ENCODE measurements at places on chromosomes 13 and 19.

- DNase-seq = no peak
Measured at GRCh38 chr19:45477713-45478453, 10.1 kb downstream of the FOSB start.

DNA sequence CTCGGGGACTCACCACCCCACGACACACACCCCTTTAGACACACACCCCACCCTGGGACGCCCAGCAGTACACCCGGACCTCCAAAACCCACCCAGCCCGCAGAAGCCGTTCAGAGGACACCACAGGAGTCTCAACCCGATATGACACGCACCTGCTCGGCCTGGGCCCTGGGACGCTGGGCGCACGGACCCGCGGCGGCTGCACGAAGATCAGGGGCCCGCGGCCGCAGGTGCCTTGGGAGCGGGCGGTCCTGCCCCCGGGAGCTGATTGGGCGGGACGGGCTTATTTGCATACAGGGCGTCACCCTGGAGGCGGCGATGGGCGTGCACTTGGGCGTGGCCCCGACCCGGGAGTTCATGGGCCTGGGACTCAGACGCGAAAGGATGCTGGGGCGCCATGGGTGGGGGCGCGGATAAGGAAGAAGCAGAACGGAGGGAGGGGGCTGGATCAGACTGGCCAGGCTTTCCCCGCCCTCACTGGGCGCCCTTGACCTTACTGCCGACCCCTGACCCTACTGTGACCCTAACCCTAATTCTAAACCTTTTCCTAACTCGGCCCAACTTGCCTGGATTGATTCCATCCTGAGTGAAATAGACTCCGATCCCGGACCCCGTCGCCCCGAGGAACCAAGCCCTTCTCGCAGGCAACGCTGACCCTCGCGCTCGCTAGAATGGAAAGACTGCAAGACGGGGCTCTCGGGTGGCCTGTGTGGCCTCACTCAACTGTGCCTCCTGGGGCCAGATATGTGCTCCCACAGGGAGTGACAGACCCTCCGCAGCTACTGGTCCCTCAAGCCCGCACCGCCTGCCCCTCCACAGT is at the start of gene MEF2B:
Gene MEF2B (minus strand): TSS at position 211 of the 820 bp plus-strand sequence. CDS start 19,528 bp downstream, outside the sequence.
- peak; percentile 65 for DNase-seq

DNA sequence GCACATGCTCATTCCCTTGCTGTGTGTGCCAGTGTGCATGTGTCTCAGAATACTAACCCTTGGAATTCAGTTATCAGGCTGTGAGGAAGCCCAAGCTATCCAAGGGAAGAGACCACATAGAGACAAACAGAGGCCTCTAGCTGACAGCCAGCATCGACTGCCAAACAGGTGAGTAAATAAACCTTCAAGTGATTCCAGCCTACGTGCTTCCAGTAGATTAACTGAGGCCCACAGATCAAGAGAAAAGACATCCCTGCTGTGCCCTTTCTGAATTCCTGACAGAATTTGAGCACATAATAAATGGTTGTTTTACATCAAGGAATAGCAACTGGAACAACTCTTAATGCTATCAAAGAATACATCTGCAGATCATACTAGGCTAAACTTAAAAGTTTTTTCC is 17.5 kb downstream of the ZC3H13 start:
- DNase-seq = no peak

DNA sequence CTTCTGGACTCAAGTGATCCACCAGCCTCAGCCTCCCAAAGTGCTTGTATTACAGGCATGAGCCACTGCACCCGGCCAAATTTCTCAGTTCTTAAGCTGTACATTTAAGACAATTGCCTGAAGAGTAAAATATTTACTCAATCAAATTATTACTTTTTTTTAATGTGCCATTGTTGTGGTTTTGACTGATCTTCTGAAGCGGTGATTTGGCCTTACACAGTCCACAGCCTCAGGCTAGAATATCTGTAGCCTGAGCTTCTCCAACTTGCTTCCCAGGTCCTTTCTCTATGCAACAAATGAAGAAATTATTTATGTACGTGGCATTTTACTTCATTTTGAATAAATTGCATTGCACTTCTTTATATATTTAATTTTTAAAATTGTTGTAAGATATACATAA is 281.3 kb downstream of the KLF5 start:
- DNase-seq = no peak

GRCh38 chr19:58274771-58275201 is 4.0 kb upstream of the ZNF8 start:
- no peak for DNase-seq

GRCh38 chr13:60170414-60170813 is 6.7 kb upstream of the DIAPH3 start:
- DNase-seq = no peak

GRCh38 chr13:52615812-52616211 is 26.4 kb upstream of the HNRNPA1L2 start:
- DNase-seq = no peak

- no peak for DNase-seq
Measured at GRCh38 chr19:51704626-51705025, 11.5 kb downstream of the SPACA6 start.

- DNase-seq = no peak
Measured at GRCh38 chr19:51607920-51608562, 22.2 kb downstream of the SIGLEC5 start.

GRCh38 chr13:51547425-51548176 is 36.7 kb upstream of the WDFY2 start:
- DNase-seq = no peak

- no peak for DNase-seq
Measured at GRCh38 chr19:28737021-28737895, 475.7 kb downstream of the UQCRFS1 start.

GRCh38 chr19:54661846-54662481 is 821 bp upstream of the LILRB4 start:
- DNase-seq = no peak

DNA sequence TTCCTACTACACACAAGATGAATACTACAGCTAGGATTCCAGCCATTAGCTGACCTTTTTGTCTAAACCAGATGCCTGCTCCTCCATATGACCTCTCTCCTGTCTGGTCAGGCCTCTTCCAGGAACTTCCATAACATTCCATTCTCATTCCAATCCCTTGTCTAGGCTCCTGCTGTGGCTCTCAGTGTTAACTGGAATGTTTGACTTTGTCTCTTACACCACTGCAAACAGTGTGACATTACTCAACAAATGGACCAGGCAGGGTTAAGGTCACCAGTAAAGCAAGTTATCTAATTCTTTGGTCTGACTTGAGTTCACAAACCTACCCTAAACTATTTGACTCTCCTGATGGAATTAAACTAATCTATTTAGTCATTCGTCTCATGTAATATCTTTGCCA is 2.1 kb upstream of the GPC6 start:
- DNase-seq = no peak

GRCh38 chr13:98809345-98809777 is 56.9 kb upstream of the SLC15A1 start:
- DNase-seq = no peak

DNA sequence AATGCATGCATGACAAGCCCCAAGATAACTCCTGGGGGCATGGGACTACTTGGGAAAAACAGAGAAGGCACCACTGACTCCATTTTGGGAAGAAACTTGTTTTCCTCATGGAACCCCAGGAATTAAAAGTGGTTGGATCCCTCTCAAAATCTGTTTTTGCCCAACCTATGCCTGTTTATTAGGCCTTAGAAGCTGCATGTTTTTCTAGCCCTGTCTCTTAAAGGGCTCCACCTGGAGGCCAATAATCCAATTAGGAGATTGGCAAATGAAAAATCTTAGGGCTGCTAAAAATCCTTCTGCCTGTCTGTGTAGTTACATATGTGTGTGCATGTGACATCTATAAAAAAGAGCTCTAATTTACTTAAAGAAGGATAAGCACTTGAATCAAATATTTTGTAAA is 26.9 kb downstream of the MED4 start:
- DNase-seq = no peak

- no peak for DNase-seq
Measured at GRCh38 chr19:22446605-22447004, 24.5 kb upstream of the ZNF98 start.

DNA sequence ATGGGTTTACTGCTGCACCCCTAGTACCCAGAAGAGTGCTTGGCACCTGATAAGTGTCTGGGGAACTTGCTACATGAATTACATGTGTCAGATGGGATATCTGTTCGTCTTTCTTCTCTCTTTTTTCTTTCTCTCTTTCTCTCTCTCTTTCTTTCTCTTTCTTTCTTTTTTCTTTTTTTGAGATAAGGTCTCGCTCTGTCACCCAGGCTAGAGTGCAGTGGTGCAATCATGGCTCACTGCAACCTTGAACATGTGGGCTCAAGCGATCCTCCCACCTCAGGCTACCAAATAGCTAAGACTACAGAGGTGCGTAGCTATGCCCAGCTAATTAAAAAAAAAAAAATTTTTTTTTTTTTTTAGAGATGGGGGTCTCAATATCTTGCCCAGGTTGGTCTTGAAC is 6.1 kb downstream of the CADM4 start:
- no peak for DNase-seq

GRCh38 chr19:18364826-18365528 is 21.0 kb upstream of the GDF15 start:
- DNase-seq = no peak

DNA sequence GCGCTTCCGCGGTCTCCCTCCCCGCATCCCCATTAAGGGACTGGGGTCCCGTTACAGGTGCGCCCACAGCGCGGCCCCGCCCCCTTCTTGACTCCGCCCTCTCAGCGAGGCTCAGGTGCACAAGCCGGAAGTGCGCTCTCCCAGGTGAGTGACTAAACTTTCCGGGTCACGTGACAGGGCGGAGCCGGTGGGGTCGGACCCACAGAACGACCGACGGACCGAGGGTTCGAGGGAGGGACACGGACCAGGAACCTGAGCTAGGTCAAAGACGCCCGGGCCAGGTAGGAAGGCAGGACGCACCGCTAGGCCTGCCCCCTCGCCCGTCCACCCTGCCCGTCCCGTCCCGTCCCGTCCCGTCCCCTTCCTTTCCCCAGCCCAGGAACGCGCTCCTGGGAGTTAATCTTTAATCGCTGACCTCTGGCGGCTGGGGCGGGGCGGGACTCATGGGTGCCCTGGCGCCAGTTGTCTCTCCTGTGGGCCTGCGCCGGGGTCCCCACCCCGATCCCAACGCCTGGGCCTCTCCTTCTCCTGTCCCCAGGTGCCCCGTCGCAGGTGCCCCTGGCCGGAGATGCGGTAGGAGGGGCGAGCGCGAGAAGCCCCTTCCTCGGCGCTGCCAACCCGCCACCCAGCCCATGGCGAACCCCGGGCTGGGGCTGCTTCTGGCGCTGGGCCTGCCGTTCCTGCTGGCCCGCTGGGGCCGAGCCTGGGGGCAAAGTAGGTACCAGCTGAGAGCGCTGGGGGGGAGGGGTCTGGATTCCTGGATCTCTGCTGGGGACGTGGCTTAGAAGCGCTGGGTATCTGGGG is at the start of gene CRB3:
Gene CRB3 (plus strand): TSS at position 202 of the 804 bp plus-strand sequence. CDS start 431 bp downstream, at position 633.
- DNase-seq = no peak

- DNase-seq = no peak
Measured at GRCh38 chr13:34383728-34384127, 558.3 kb upstream of the NBEA start.

GRCh38 chr13:59112221-59112718 is 1051.5 kb downstream of the DIAPH3 start:
- no peak for DNase-seq

GRCh38 chr13:33366469-33367062 is 81.0 kb upstream of the STARD13 start:
- no peak for DNase-seq

DNA sequence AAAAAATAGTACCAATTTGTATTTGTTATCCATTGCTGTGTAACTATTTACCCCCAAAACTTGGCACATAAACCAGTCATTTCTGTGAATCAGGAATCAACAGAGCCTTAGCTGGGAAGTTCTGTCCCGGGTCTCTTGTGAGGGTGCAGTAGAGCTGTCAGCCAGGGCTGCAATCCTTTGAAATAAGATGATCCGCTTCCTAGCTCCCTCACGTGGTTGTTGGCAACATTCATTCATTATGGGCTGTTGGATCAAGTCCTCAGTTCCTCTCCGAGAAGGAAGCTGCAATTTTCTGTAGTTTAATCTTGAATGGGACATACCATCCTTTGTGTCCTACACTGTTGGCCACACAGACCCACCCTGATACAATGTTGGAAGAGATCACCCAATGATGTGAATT is 277.2 kb downstream of the SUCLA2 start:
- no peak for DNase-seq

DNA sequence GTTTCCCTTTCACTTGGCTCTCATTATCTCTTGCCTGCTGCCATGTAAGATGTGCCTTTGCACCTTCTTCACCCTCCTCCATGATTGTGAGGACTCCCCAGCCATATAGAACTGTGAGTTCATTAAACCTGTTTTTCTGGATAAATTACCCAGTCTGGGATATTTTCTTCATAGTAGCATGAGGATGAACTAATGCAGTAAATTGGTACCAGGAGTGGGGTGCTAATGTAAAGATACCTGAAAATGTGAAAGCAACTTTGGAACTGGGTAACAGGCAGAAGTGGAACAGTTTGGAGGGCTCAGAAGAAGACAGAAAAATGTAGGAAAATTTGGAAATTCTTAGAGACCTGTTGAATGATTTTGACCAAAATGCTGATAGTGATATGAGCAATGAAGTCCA is 487.4 kb downstream of the LMO7 start:
- DNase-seq = no peak

GRCh38 chr19:35002037-35002535 is 2.0 kb downstream of the GRAMD1A start:
- no peak for DNase-seq
